ENCODE measurements at places on chromosomes 7 and 10. TPM values are rescaled to one million over a fixed set of nuclear protein-coding genes. Genes with fewer than 3 reads are reported as not detected.

Gene GTPBP10
- total RNA-seq: 54.2 TPM

Gene DYNC1I1
- total RNA-seq: not detected

Gene WIPF3
- total RNA-seq: 0.10 TPM

Gene TRIM4
- 68.4 TPM for total RNA-seq

Gene SORCS3
- not detected for total RNA-seq

Gene NODAL
- total RNA-seq: not detected

Gene DNMBP
- 6.5 TPM for total RNA-seq

Gene SLIT1
- total RNA-seq: 0.11 TPM

Gene KCP
- 0.33 TPM for total RNA-seq

Gene ZNF248
- total RNA-seq: 18.8 TPM

Gene HYAL4
- total RNA-seq: not detected

Gene TDRD1
- total RNA-seq: 0.18 TPM

Gene HOXA1
- total RNA-seq: 0.68 TPM

Gene CRHR2
- total RNA-seq: not detected

Gene ATG9B
- total RNA-seq: 34.6 TPM

Gene NSMCE4A
- 89.4 TPM for total RNA-seq

Gene ANKRD61
- not detected for total RNA-seq

Gene SSC4D
- not detected for total RNA-seq

Gene CACNB2
- not detected for total RNA-seq

Gene DENND11
- total RNA-seq: 68.0 TPM

Gene IGF2BP3
- total RNA-seq: not detected

Gene NUDT13
- total RNA-seq: 3.4 TPM

Gene LRRC61
- 13.8 TPM for total RNA-seq

Gene TMEM140
- 29.0 TPM for total RNA-seq

Gene HOXA11
- not detected for total RNA-seq

Gene ASAH2B
- 4.2 TPM for total RNA-seq

Gene GBX1
- not detected for total RNA-seq

Gene IFIT1B
- not detected for total RNA-seq

Gene C7orf57
- not detected for total RNA-seq

Gene INSYN2A
- not detected for total RNA-seq

Gene PRKCQ
- 60.0 TPM for total RNA-seq

Gene C10orf67
- not detected for total RNA-seq

Gene TLX1
- not detected for total RNA-seq

Gene ERVW-1
- 0.16 TPM for total RNA-seq

Data from naive thymus-derived CD8-positive, alpha-beta T cell (primary cell).